ENCODE measurements at places on chromosomes 12 and 14. TPM values are rescaled to one million over a fixed set of nuclear protein-coding genes. Genes with fewer than 3 reads are reported as not detected.

GRCh38 chr14:99420711-99421110 lies 59.9 kb downstream of the SETD3 start:
- H3K27me3 ChIP-seq, result no peaks in the 10 kb centered on the region
- H3K27ac ChIP-seq, result no peak overlapping the region
- H3K4me3 ChIP-seq, result no peak overlapping the region
- no peaks in the 10 kb centered on the region for H3K36me3 ChIP-seq

GRCh38 chr12:116962197-116962596 lies 51.4 kb downstream of the FBXW8 start:
- peaks cover 14% of the 10 kb centered on the region for H3K4me1 ChIP-seq
- peak; percentile 28 for DNase-seq
- peak overlapping the region; percentile 87 for H3K27ac ChIP-seq
- H3K36me3 ChIP-seq, result peaks cover 6% of the 10 kb centered on the region

DNA sequence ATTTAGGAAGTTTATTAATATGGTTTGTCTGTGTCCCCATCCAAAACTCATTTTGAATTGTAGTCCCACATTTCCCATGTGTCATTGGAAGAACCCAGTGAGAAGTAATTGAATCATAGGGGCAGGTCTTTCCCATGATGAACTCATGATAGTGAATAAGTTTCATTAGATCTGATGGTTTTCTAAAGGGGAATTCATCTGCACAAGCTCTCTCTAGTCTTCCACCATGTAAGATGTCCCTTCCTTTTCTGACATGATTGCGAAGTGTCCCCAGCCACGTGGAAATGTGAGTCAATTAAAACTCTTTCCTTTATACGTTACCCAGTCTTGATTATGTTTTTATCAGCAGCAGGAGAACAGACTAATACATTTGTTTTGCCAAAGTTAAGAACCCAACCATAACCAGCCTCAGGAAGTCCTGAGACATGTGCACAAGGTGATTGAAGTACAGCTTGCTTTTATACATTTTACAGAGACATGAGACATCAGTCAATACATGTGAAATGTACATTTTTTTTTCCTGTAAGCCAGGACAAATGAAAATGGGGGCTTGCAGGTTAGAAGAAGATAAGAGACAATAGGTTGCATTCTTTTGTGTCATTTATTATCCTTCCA lies 1136.7 kb downstream of the TMEM121 start:
- no peak for DNase-seq
- no peak overlapping the region for H3K4me3 ChIP-seq
- no peak overlapping the region for H3K27ac ChIP-seq

GRCh38 chr12:77343291-77343690 lies 277.9 kb upstream of the E2F7 start:
- H3K4me3 ChIP-seq, result no peak overlapping the region
- no peaks in the 10 kb centered on the region for H3K36me3 ChIP-seq
- H3K27me3 ChIP-seq, result no peaks in the 10 kb centered on the region
- peaks cover 6% of the 10 kb centered on the region for H3K4me1 ChIP-seq
- DNase-seq, result no peak
- no peak overlapping the region for H3K27ac ChIP-seq

DNA sequence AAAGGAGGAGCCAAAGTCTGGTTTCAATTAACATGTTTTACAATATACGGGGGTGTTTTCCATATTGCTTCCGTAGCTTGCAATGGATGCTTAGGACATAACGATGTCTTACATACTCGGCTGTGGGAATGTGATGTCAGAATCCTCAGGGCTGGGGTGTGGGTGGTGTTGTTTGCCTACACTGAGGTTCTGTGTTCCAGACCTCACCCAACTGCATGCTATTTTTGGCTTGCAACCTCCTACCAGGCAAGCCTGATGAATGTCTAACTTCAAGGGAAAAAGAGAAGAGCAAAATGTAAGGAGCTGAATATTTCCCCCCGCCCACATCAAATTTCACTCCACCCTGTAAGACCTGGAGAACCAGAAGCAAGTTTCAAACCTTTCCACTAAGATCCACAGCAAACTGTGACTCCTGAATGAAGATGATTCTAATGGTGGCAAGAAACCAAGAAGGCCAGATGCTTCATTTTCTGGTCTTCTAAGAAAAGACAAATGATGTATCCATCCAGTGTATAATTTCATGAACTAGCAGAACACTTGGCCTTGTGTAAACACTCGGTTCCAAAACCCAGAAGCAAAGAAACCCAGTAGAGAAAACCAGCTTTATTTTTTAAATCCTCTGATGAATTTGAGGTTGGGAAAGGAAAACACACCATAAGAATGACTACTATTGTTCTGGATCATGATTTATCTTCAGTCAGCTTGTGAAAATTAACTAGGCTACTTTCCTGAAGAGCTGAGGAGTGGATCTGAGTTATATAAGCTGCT lies 227.9 kb downstream of the DACT1 start:
- no peaks in the 10 kb centered on the region for H3K27me3 ChIP-seq
- H3K27ac ChIP-seq, result no peak overlapping the region
- DNase-seq, result no peak

Gene APOF
- not detected for total RNA-seq

GRCh38 chr12:23684121-23684520 lies 265.3 kb downstream of the SOX5 start:
- no peak overlapping the region for H3K27ac ChIP-seq
- no peaks in the 10 kb centered on the region for H3K27me3 ChIP-seq
- no peak for DNase-seq
- H3K4me1 ChIP-seq, result peaks cover 49% of the 10 kb centered on the region
- no peak overlapping the region for H3K4me3 ChIP-seq

- H3K27ac ChIP-seq, result no peak overlapping the region
Observed at GRCh38 chr12:30953951-30954751, 27.6 kb downstream of the TSPAN11 start.

DNA sequence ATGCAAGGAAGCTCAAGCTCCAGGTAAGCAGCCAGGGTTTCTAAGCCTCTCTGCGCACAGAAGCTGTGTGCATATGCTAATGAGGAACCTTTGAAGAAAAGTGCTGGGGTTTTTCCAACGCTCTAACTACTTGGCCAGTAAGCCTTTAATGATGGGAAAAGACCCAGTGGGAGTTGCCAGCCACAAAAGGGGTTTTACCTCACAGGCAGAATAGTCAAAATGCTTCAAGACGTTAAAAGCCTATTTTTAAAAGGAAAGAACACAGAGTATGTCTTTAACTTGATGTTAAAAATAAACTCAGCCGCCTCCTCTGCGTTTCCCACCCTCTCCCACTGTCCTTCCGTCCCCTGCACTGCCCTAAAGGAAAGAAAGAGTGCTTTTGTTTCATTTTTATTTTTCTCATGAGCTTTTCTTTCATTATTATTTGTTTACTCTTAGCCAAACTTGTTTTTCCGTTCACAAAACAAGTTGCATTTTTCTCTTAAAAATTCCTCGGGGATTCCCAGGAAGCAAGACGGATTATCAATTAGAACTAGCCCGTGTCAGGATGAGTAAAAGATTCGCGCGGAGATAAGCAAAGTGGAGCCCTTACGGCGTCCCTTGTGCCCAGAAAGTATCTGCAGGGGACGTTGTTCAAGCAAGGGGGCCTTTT lies 209.8 kb upstream of the NUDT4 start:
- peak; percentile 84 for DNase-seq
- H3K27ac ChIP-seq, result peak overlapping the region; percentile 88
- no peaks in the 10 kb centered on the region for H3K36me3 ChIP-seq
- H3K27me3 ChIP-seq, result no peaks in the 10 kb centered on the region
- H3K4me3 ChIP-seq, result peak overlapping the region; percentile 42

DNA sequence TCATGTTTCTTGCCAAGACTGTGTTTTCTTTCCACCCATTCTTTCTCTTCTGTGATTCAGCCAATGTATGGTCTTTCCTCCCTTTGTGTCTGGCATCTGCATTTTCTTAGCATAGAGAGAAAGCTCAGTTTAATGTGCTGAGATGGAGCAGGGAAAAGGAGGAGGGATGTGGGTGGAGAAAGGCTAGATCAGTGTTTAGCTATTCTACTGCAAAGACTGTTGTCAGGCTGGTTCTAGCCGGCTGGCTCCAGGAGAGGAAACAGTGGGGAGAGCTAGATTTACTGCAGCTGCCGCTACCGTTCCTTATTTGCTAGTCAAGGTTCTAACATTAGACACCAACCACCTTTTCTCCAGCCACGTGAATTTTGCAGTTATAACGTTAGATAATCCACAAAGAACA lies 5.2 kb upstream of the RIMKLB start:
- H3K36me3 ChIP-seq, result no peaks in the 10 kb centered on the region
- no peaks in the 10 kb centered on the region for H3K27me3 ChIP-seq
- no peak overlapping the region for H3K4me3 ChIP-seq
- H3K4me1 ChIP-seq, result peaks cover 37% of the 10 kb centered on the region

GRCh38 chr14:68937471-68938270 lies 41.4 kb downstream of the ACTN1 start:
- no peaks in the 10 kb centered on the region for H3K36me3 ChIP-seq
- no peaks in the 10 kb centered on the region for H3K27me3 ChIP-seq
- peaks cover 31% of the 10 kb centered on the region for H3K4me1 ChIP-seq
- no peak overlapping the region for H3K4me3 ChIP-seq
- H3K27ac ChIP-seq, result no peak overlapping the region
- DNase-seq, result peak; percentile 53

DNA sequence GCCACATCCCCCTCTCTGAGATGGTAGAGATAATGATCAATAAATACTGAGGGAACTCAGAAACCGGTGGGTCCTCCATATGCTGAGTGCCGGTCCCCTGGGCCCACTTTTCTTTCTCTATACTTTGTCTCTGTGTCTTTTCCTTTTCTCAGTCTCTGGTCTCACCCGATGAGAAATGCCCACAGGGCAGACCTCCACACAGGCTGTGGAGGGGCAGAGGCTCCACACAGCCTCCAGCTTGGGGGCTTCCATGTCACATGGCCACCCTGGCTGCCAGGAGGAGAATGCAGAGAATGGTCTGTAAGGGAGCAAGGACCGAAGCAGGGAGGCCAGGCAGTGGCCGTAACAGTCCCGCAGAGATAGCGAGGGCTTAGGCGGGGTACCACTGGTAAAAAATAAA lies 105.9 kb downstream of the NTF3 start:
- H3K4me1 ChIP-seq, result no peaks in the 10 kb centered on the region
- H3K36me3 ChIP-seq, result peaks cover 3% of the 10 kb centered on the region
- no peak overlapping the region for H3K4me3 ChIP-seq
- no peak overlapping the region for H3K27ac ChIP-seq

DNA sequence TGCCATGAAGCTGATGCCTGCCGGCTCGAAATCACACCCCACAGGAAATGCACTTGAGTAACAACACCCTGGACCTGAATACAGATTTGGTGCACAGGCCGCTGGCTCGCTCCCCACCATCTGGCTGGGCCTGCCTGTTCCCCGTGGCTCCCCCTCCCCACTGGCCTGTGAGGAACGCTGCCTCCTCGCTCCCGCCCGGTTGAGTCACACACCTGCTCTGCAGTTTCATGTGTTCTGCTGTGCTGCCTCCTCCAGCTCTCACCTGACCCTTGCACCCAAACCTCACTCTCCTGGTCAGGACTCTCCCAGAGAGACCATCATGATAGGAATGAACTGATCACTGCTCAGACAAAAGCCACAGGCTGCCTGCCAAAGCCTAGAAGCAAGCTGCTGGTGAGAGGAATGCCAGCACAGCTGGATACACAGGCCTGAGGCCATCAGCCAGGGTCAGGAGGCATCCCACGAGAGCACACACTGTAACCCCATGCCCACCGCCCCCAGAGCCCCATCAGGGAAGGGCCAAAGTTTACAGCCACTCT lies 3.8 kb upstream of the SIVA1 start:
- DNase-seq, result peak; percentile 42
- H3K36me3 ChIP-seq, result no peaks in the 10 kb centered on the region
- H3K27ac ChIP-seq, result no peak overlapping the region
- no peaks in the 10 kb centered on the region for H3K27me3 ChIP-seq
- no peak overlapping the region for H3K4me3 ChIP-seq

- no peaks in the 10 kb centered on the region for H3K4me1 ChIP-seq
- no peak overlapping the region for H3K27ac ChIP-seq
- no peaks in the 10 kb centered on the region for H3K27me3 ChIP-seq
- H3K4me3 ChIP-seq, result no peak overlapping the region
Observed at GRCh38 chr14:85417396-85417795, 112.5 kb upstream of the FLRT2 start.

GRCh38 chr14:95058491-95058890 lies 98.8 kb downstream of the DICER1 start:
- no peak overlapping the region for H3K4me3 ChIP-seq
- H3K27me3 ChIP-seq, result no peaks in the 10 kb centered on the region
- no peaks in the 10 kb centered on the region for H3K4me1 ChIP-seq
- no peak overlapping the region for H3K27ac ChIP-seq
- DNase-seq, result no peak
- no peaks in the 10 kb centered on the region for H3K36me3 ChIP-seq

DNA sequence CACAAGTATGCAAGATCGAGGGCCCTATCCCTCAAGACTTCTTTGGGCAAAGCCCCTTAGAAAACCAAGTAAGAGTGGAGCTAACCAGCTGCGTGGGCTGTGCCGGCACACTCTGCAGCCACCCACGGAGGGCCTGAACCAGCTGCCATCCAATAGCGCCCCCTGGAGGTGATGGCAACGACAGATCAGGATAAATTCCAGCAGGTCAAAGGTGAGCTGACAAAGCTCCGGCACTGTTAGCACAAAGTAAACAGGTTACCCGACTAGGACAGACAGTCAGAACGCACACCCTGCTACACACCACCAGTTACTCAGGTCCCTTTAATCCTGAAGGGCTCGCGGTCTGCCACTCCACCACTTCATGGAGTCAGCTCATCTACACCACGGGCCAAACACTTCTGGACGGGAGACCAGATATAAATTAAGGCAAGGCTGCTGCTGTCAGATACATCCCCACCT lies 4.9 kb downstream of the ZBTB39 start:
- H3K36me3 ChIP-seq, result peaks cover 9% of the 10 kb centered on the region
- peak; percentile 88 for DNase-seq
- H3K27ac ChIP-seq, result no peak overlapping the region
- H3K27me3 ChIP-seq, result no peaks in the 10 kb centered on the region
- peaks cover 7% of the 10 kb centered on the region for H3K4me1 ChIP-seq

DNA sequence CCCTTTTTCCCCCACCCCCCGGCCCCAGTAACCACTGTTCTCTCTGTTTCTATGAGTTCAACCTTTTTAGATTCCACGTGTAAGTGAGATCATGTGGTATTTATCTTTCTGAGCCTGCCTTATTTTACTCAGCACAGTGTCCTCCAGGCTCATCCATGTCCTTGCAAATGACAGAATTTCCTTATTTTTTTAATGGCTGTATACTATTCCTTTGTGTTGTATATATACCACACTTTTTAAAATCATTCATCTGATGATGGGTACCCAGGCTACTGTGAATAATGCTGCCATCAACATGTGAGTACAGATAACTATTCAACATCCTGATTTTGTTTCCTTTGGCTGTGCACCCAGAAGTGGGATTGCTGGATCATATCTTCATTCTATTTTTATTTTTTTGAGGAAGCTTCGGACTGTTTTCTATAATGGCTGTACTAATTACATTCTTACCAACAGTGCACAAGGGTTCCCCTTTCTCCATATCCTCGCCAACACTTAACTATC lies 54.7 kb downstream of the DDX51 start:
- peaks cover 4% of the 10 kb centered on the region for H3K4me1 ChIP-seq
- no peaks in the 10 kb centered on the region for H3K27me3 ChIP-seq
- DNase-seq, result no peak
- peaks cover 4% of the 10 kb centered on the region for H3K36me3 ChIP-seq

Gene NAV3
- total RNA-seq, result 6.1 TPM

Gene IAPP
- total RNA-seq, result 0.15 TPM

GRCh38 chr12:111448266-111448830 lies 42.6 kb downstream of the SH2B3 start:
- H3K36me3 ChIP-seq, result no peaks in the 10 kb centered on the region
- H3K27ac ChIP-seq, result no peak overlapping the region
- H3K4me1 ChIP-seq, result no peaks in the 10 kb centered on the region

Gene KRT8
- 168 TPM for total RNA-seq
